ENCODE measurements at places on chromosomes 6 and 20. TPM values are rescaled to one million over a fixed set of nuclear protein-coding genes. Genes with fewer than 3 reads are reported as not detected.

DNA sequence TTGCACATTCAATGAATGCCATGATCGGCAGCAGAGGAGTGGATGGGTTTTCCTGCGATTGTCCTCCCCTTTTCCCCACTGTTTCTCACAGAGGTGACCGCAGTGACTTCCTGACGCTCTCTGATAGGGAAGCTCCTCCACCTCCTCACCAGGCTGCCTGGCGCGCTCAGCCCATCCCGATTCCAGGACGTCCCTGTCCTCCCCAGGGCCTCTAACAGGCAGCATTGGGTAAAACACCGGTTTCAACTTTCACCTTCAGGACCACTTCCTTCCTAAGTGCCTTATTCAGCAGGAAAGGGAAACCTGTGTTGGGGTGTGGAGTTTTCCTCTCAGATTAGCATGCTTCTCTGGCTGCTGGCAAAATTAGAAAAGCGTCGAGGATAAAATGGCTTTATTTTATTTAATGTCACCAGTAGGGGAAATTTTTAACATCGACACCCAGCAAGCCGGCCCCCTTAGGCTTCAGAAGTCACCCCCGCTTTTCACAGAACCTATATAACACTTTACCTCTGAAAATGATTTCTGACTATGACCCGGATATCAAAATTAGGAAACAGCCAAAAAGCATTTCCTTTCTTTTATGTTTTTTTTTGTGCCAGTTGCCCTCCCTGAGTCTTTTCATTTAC lies 570.4 kb upstream of the GJE1 start:
- no peak for DNase-seq

- no peak for DNase-seq
Measured at GRCh38 chr6:42104804-42105125, 37.7 kb downstream of the C6orf132 start.

DNA sequence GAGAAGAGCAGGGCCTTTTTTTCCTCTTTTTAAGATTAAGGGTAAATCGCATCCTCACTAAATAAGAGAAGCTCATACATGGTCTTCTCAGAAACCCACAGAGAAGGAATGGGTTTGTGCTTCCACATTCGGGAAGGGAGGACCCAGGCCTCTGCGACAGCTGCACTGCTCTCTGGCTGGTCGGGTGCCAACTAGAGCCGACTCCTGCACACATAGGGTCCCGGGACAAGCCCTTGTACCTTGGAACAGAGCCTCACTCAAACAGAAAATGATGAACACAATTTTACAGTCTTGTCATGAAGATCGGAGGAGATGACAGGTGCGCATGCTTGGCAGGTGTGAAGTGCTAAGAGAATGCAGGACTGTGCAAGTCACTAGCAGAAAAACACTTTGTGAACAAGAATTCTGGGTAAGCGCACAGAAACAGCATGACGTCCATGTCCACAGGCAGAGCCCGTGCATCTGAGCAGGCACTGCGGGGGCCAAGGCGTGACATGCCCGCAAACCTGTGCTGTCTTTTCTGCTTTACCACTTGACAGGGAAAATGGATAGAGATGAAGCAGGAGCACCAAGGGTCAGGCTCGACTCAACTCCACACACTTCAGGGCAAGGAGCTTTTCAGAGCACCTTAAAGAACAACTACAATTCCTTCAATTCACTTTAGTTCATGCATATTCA lies 101.0 kb upstream of the MPC1 start:
- no peak for DNase-seq

DNA sequence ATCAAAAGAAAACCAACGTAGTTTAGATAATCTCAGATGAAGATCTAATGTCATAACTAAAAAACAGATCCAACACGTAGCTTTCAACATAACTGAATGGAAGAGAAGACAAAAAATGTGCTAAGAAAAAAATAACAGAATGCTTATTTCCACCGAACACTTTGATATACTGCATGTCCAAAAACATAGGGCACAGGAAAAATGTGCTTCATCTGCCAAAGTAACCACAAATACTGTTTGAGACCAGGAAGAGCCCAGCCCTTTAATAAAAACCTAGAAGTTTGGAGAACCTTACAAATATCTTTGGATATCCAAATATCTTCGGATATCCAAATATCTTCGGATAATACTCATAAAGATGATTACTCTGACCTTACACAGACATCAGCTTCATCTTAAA lies 19.8 kb downstream of the LAMA4 start:
- DNase-seq = no peak

DNA sequence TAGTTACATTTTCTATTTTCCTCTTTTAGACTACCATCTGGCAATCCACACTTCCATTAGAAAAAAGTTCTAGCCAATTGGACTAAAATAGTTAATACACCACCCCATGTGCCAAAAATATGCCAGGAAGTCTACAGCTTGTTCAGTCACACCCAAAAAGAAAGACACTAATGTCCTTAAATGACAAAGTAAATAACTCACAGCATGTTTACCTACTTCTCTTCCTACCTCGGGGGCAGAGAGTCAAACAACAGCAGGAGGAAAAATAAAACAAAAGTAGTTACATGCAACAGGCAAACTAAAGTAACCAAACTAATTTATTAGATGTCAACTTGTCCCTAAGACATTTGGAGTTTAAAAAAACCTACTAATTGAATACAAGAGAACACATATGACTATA lies 57.0 kb downstream of the UBE3D start:
- DNase-seq = no peak

ESR1 gene
- total RNA-seq = 4.9 TPM

SSTR4 gene
- total RNA-seq = not detected

SMAP1 gene
- total RNA-seq = 30.6 TPM

Data from natural killer cell treated with Interleukin-12 subunit alpha and Interleukin-12 subunit beta and Interleukin-15 and Interleukin-18, amount 100 ng/mL, for 72 hours (primary cell).